ENCODE measurements at places on chromosomes 11 and 22.

- no peak for DNase-seq
Measured at GRCh38 chr22:42717197-42717928, 3.3 kb downstream of the A4GALT start.

- no peak for DNase-seq
Measured at GRCh38 chr11:102118937-102119336, 8.7 kb downstream of the YAP1 start.

- no peak for DNase-seq
Measured at GRCh38 chr11:130947481-130947880, 31.2 kb upstream of the SNX19 start.

GRCh38 chr11:71240865-71241691, 11.3 kb downstream of the SHANK2 start:
- DNase-seq: no peak

- DNase-seq: no peak
Measured at GRCh38 chr11:47905358-47906059, 57.4 kb upstream of the NUP160 start.

DNA sequence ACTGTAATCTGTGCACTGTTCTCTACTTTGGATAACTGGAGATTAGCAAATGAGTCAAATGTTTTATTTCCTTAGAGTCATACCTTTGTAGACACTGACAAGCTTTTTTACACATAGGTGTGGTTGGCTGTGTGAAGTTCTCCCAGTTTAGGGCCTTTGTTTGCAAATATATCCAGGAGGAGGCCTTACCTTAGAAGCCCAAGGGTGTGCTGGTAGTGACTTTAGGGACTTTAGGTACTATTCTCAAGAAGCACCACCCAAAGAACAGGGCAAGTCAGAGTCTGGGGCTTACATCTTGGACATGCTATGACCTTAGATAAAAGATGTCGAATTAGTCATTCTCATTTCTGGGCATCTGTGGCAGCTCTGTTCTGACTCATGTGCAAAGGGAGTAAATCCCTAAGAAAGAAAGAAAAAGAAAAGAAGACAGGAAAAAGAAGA, 4.8 kb upstream of the FAR1 start:
- DNase-seq: no peak

DNA sequence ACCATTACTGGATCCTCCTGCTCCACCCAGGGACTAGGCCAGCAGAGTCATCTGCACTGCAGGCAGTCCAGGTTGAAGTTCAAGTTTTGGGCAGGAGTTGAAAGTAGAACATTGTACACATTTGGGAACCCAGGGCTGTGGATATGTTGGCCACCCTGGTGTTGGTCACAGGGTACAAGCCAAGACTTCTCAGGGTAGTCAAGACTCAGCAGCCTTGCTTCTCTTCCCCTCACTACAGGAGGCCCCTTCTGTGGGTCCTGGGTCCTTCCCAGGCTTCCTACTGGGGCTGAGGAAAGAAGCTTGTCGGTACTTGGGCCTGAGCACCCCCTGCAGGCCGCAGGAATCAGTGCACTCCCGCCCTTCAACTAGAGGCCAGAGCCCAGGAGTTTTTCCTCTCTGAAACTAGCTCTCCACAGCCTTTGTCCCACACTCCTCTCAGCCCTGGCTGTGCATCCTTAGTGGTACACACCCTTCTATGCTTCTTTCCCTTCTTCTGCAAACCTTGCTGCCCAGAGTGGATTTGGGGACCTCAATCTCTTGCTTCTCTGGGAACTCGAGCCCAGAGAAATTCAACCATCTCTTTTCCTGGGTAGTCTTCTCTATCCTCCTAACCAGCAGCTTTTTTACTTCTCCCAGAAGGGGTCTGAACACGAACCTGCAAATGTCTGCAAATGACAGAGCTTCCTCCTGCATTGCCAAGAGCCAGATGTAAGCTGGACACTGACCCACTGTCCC, 2.6 kb upstream of the HPX start:
- DNase-seq: peak; percentile 80

DNA sequence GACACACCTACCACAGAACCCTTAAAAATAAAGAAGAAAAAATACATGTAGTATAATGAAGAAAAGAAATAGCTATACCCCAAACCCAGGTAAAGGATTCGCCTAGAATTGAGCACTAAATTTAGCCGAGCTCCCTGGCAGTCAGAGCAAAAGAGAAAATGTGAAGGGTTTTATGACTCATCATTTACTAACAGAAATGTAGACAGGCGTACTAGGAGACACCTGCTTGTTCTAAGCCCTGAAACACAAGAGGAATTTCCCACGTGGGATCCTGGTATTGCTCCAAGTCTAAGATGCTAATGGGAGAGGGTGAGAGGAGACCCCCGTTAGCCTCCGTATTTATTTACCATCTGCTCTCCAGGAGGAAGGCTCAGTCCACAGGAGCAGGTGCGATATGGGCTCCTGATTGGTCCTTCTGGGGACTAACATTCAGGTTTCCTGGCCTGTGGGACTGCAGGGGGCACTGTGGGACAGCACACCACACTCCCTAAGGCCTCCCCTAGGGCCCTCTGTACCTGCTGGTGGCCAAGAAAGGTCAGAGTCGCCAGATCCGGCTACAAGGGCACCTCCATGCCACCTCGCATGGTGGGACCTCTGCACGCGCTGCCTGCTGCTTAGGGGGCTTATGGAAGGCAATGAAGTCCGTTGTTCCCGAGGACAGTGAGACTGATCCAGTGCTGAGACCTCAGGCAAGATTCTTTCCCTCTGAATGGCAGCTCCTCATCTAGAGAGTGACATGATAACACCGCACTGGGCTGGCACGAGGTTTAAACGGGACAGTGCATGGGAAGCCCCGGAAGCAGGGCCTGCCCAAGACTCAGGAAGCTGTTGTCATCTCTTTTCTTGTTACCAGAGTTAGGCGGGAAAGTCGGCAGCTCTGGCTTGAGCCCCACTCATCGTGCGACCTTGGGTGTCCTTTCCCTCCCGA, 25.8 kb downstream of the KCNC1 start:
- DNase-seq: no peak

DNA sequence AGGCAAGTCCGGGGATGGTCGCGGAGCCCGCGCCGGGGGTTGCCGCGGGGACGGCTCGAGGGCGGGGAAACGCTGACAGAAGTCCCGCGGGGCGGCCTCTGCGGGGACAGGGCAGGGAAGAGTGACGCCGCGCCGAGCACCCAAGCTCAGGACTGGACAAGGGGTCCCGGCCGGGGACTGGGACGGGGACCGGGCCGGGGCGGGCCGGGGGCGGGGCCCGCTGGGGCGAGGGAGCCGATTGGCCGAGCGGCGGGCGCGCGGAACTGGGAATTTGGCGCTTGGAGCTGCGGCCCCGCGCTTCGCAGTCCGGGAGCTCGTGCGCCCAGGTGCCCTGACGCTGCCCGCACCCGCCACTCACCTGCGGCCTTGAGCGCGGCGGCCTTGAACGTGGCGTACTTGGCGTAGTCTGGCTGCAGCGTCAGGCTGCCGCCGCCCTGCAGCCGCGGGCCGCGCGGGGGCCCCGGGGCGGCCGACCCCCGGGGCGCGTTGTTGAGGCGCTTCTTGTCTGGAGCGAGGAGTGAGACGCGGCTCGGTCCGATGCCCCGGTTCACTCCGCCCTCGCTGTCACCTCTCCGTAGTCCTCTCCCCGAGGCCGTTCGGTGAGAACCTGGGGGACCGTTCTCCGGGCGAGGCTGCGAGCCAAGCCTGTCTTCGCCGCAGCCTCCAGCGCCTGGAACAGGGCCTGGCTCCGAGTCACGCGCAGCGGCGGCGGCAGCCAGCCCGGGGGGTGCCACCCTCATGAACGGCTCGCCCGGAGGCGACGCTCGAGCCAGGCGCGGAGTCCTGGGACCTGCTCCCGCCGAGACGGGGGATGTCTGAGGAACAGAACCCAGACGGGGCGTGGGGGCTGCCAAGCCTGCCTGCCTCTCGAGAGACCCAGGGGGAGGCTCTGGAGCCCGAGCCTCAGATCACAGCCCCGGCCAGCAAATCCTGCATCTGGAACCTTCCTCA, 4.5 kb downstream of the SHISA8 start:
- peak; percentile 75 for DNase-seq

DNA sequence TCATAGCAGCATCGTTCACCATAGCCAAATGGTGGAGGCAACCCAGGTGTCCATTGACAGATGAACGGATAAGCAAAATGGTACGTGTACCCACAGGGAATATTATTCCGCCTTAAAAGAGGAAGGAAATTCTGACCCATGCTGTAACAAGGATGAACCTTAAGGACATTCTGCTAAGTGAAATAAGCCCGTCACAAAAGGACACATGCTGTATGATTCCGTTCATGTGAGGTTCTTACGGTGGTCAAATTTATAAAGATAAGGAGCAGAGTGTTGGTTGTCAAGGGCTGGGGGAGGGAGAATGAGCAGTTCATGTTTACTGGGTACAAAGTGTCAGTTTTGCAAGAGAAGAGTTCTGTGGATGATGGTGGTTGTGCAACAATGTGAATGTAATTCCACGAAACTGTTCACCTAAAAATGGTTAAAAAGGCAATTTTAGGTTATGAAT, 26.3 kb downstream of the APOL1 start:
- DNase-seq: no peak

DNA sequence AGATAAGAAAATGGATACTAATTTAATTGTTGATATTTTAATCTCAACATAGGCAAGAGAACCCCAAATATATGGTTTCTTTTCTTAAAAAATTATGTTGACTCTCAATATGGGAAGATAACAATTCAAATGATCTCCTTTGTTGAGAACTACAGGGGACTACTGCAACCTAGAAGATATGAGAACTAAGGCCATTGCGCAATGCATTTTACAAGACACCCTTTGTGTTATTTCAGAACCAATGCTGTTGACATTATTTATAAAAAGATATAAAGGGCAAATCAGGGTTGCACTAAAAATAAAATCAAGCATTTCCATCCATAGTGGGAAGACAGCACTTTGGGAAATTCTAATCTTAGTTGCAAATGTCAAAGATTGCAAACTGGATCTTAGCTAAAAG, 322.3 kb downstream of the SOX6 start:
- no peak for DNase-seq

DNA sequence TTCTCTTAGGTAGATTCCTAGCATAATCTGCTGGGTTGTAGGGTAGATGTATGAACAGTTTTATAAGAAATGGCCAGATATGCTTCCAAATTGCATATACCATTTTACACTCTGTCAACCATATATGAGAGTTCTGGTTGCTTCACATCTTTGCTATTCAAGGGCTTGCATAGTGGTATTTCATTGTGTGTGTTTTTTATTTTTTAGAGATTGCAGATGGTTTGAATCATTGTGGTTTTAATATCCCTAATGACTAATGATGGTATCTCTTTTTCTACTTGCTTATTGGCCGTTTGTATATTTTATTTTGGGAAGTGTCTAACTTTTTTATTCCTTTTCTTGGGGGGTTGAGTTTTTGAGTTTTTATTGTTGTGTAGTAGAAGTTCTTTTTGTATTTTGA, 26.9 kb downstream of the RNF214 start:
- DNase-seq: no peak

GRCh38 chr11:65416341-65416824, 6.2 kb upstream of the NEAT1 start:
- DNase-seq: peak; percentile 93

DNA sequence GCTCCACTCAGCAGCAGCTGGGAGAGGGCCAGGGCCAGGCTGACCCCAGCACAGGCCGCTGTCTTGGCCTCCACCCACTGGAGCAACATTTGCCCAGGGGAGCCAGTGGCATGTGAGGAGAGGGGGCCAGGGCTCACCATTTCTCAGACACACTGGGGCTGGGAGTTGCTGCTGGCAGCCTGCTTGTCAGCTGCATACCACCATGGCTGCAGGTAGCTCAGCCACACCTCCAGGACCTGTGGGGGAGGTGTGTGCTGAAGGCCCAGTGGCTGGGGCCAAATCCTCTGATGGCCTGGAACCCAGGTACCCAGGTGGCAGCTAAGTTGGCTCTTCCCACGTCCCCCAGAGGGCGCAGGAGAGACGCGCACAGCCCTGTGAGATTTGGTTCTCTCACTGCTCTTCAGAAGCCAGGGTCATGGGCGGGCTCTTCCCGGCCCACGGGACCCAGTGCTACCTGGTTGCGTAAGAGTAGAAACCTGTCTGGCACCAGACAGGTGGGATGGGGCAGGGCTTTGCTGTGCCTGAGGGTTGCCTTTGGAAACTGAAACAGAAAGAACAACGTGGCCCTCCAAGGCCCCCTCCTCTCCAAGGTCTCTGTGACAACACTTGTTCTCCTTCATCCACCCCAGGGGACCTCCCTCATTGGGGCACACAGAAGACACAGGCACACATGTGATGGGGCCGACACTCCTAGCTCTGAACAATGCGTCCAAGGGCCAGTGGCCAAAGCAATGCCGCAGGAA, 98.8 kb downstream of the MED15 start:
- peak; percentile 21 for DNase-seq

DNA sequence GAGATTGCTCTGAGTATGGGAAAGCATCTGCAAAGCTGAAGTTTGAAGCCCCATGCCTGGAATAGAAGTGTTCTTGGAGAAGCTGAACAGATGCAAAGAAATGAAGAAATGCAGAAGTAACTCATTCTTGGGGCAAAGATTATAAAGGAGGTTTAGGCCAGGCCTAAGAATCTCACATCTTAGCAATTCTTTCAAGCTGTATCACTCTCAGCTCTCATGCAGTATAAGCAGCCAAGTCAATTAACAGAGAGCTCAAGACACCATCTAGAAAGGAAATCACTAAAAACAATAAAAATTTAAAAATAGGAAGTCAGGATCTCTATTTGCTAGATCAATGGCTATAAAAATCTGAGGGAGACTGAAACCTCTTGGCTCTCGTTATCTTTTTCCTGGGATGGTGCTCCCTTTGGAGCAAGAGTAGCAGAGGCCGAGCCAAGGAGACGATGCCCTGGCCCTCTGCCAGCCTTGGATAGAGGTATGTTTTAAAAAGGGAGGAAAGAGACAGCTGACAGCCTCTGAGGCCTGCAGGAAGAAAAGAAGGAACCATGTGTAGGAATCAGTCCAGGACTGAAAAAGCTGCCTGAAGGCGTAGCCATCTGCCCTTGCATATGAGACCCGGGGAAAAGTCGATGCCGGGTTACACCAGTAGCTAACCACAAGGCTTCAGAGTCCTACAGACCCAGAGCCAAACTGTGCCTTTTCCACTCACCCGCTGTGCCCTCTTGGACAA, 229.8 kb downstream of the BLID start:
- no peak for DNase-seq

DNA sequence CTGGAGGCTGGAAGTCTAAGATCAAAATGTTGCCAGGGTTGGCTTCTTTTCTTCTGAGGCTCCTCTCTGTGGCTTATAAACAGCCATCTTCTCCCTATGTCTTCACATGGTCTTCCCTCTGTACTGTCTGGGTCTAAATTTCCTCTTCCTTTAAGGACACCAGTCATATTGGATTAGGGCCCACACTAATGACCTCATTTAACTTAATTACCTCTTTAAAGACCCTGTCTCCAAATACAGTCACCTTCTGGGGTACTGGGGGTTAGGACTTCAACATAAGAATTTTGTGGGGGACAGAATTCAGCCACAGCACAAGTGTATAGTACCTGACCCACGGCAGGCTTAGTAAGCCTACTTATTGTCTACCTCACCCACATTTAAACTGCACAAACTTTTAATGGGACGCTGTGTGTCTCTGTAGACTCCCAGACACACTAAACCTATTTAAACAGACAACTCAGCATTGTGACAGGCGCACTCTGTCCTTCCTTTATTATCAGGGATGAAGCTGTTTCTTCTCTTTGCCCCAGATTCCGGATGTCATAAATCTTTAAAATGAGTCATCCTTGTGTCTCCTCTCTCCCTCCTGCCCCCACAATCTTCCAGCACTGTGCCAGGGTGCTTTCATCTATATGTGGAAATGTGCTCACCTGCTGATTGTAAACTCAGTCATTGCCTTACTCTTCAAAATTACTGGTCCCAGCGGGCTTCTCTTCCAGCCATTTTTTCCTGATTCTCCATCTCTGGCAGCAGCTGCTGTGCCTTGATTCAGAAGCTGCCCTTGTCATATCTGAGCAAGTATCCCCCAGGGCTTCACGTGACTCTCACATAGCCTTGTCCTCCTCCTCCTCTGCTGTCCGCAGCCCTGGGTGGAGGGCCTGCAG, 5.4 kb upstream of the MAPK8IP1 start:
- no peak for DNase-seq
